Trophoblast cell (in vitro differentiated cells and primary cell): ENCODE measurements at places on chromosomes 5 and 9.
A peak's percentile ranks its signal among the peaks of the same experiment; 100 is the strongest.

DNA sequence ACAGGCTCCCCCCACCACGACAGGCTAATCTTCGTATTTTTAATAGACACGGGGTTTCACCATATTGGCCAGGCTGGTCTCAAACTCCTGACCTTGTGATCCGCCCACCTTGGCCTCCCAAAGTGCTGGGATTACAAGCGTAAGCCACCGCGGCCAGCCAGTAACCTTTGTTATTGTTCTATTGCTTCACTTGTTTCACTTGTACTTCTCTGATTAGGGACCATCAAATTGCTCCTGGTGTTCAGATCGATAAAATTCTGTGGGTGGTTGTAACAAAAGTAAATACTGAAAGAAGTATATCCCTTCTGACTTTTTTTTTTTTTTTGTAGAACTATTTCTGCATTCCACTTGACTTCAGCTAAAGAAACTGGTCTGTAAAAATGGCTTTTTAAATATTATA is 445.5 kb upstream of the CDH10 start:
- H3K4me1 ChIP-seq: no peaks in the 10 kb centered on the region
- H3K27ac ChIP-seq: no peak overlapping the region
- H3K27me3 ChIP-seq: no peaks in the 10 kb centered on the region
- H3K36me3 ChIP-seq: no peaks in the 10 kb centered on the region

DNA sequence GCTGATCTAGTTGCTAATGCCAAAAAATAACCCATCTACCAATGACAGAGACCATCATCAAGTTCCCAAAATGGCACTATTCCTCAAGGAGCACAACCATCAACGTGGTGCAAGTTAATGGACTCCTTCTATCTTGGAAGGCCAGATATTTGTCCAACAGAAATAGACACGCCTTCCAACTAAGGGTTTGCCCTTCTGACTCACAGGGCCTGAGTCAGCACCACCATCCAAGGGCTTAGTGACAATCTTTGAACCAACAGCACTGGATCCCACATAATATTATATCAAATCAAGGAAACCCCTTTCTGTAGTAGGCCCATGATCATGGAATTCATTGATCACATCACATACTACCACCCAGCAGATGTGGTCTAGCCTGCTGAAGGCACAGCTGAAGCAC is 84.3 kb downstream of the MED27 start:
- no peaks in the 10 kb centered on the region for H3K27me3 ChIP-seq
- H3K36me3 ChIP-seq: no peaks in the 10 kb centered on the region
- H3K4me3 ChIP-seq: no peak overlapping the region
- H3K27ac ChIP-seq: no peak overlapping the region
- no peak for DNase-seq
- H3K4me1 ChIP-seq: no peaks in the 10 kb centered on the region

GRCh38 chr5:126419102-126419501 is 4.1 kb upstream of the GRAMD2B start:
- DNase-seq: no peak

DNA sequence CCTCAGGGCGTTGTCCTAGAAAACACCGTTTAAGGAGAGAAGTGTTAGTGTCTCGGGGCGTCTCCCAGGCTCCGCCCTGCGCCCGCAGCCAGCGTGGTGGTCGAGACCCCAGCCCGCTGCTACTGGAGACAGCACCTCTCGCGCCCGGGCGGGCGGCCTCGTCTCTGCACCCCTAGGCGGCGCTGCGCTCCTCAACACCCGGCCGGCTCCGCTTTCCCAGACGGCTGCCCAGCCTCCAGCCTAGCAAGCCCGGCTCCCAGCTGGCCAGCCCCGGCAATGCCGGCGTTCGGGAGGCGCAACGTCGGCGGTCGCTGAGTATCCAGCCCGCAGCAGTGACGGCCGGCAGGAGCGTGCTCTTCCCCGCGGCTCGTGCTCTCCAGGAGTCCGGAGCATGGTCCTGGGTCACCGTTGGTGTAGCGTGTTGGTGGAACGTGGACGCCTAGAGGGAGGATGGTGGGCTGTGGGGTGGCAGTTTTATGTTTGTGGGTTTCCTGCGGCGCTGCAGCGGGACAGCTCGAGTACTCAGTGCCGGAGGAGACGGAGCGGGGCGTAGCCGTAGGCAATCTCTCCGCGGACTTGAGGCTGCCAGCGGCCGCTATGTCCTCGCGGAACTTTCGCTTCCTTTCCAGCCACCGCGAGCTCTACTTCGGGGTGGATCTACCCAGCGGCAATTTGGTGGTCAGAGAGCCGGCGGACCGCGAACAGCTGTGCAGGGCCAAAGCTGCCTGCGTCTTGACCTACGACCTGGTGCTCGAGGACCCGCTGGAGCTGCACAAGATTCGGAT is 536 bp downstream of the PCDHAC1 start:
- peaks cover 9% of the 10 kb centered on the region for H3K4me1 ChIP-seq
- no peaks in the 10 kb centered on the region for H3K36me3 ChIP-seq
- H3K4me3 ChIP-seq: peak overlapping the region; percentile 76
- no peak overlapping the region for H3K27ac ChIP-seq
- H3K27me3 ChIP-seq: no peaks in the 10 kb centered on the region
- DNase-seq: peak; percentile 5

DNA sequence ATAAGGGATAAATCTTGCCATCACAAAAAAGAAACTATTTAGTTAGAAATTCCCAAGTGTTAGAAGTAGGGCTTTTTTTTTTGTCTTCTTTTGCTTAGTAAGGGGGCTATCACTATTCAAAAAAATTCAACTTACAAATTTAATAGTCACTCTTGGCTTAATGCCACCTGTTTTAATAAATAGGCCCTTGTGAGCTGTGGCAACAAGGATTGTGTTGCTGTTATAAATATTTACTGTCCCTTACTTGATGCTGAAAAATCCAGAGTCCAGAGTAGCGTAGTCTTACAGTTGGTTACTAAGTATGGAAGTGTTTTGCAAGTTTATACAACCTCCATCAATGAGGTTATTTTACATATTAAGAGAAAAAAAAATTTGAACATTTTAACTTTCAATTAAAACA is 21.4 kb upstream of the CEP78 start:
- no peak overlapping the region for H3K27ac ChIP-seq
- DNase-seq: no peak
- no peak overlapping the region for H3K4me3 ChIP-seq
- H3K4me1 ChIP-seq: peaks cover 4% of the 10 kb centered on the region
- H3K36me3 ChIP-seq: no peaks in the 10 kb centered on the region
- no peaks in the 10 kb centered on the region for H3K27me3 ChIP-seq

DNA sequence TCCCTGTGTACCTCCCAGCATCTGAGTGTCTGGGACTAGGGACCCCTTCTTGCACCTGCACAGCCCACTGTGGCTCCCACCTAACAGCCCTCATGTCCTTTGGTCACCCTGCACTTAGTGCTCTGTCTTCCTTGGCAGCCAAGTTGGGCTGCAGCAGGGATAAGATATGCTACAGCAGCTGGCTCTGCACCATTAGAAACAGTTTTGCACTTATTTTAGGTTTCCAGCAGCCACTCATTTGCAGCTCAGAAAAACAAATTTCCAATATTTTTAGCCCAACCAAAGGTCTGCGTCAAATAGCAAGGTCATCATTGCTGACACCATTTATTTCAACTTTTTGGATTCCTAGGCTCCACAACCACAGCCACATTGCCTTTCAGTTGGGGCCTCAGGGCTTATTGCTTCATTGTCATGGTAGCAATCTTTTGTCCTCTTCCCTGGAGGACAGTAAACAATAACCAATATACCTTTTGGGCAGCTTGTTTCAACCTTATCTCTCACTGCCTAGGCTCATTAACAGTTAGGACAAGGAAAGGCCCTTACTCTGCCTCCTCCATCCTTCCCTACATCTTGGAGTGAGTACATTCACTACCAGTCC is 263.9 kb downstream of the COX7C start:
- H3K4me1 ChIP-seq: peaks cover 20% of the 10 kb centered on the region
- peak; percentile 88 for DNase-seq
- H3K4me3 ChIP-seq: no peak overlapping the region
- peak overlapping the region; percentile 9 for H3K27ac ChIP-seq
- H3K27me3 ChIP-seq: no peaks in the 10 kb centered on the region
- H3K36me3 ChIP-seq: no peaks in the 10 kb centered on the region

- no peak overlapping the region for H3K4me3 ChIP-seq
- no peak for DNase-seq
- H3K27me3 ChIP-seq: no peaks in the 10 kb centered on the region
- H3K27ac ChIP-seq: no peak overlapping the region
- H3K4me1 ChIP-seq: no peaks in the 10 kb centered on the region
These were observed 2223.1 kb upstream of the C9orf72 start for GRCh38 chr9:29796291-29796952.

DNA sequence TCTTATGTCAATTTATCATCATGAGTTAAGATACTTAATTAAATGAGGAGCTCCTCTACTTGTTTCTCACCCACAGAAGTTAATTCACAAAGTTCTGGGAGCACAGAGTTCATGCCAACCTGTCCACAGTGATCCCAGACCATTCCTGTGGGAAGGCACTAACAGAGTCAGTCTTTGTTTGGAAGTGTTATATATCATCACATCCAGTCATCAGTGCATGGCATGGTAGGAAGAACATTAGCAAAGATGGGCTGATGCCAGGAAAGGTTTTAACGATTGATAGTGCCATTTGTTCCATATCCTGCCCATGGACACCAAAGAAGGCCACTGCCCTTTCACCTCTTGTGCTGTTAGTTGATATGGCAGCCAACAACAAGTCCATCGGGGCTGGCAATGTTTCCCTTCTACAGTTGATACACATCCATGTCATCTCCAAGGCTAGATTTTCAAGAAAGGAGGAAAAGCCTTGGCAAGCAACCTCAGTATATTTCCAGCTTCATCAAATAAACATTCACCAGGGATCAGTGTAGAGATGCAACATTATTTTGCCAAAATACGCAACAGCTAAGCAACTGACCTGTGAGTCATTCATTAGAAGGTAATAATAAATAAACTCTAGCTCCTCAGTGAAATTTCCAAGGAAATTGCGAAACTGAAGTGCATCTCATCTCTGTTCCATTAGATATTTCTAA is 169.6 kb downstream of the RORB start:
- no peaks in the 10 kb centered on the region for H3K4me1 ChIP-seq
- no peak for DNase-seq
- H3K27me3 ChIP-seq: no peaks in the 10 kb centered on the region

DNA sequence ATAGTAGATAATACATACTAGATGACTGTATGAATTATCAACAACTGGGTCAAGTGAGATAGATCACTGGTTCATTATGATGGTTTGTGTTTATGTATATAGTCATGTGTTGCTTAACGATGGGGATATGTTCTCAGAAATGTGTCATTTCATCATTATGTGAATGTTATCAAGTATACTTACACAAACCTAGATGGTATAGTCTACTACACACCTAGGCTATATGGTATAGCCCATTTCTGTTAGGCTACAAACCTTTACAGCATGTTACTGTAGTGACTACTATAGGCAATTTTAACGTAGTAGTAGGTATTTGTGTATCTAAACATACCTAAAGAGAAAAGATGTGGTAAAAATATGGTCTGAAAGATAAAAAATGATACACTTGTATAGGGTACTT is 31.0 kb downstream of the TMEM38B start:
- no peaks in the 10 kb centered on the region for H3K27me3 ChIP-seq
- H3K27ac ChIP-seq: no peak overlapping the region
- no peak overlapping the region for H3K4me3 ChIP-seq
- no peak for DNase-seq
- H3K36me3 ChIP-seq: no peaks in the 10 kb centered on the region

GRCh38 chr5:175248416-175248905 is 195.5 kb downstream of the DRD1 start:
- H3K27ac ChIP-seq: no peak overlapping the region
- H3K4me1 ChIP-seq: no peaks in the 10 kb centered on the region
- no peak for DNase-seq
- H3K27me3 ChIP-seq: no peaks in the 10 kb centered on the region
- no peaks in the 10 kb centered on the region for H3K36me3 ChIP-seq
- H3K4me3 ChIP-seq: no peak overlapping the region

DNA sequence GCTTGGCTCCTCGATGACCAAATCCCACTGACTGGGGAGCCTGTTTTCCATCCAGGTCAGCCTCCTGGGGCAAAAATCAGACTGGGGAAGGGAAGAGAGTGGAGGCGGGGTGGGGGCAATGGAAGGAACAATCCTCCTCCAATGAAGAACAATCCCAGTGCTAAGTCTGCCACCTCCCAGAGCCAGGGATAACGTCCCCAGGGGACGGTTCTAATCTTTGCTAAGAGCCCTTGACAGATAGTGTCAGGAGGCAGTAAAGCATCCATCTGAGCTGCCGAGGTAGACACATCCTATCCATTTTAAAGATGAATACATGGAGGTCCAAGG is 298.5 kb upstream of the MSX2 start:
- DNase-seq: no peak
- no peaks in the 10 kb centered on the region for H3K36me3 ChIP-seq
- H3K4me3 ChIP-seq: no peak overlapping the region
- no peaks in the 10 kb centered on the region for H3K27me3 ChIP-seq
- H3K27ac ChIP-seq: peak overlapping the region; percentile 48

- H3K27me3 ChIP-seq: no peaks in the 10 kb centered on the region
- H3K4me3 ChIP-seq: no peak overlapping the region
- H3K27ac ChIP-seq: no peak overlapping the region
- no peak for DNase-seq
- peaks cover 1% of the 10 kb centered on the region for H3K36me3 ChIP-seq
- no peaks in the 10 kb centered on the region for H3K4me1 ChIP-seq
These were observed 172.5 kb downstream of the CRB2 start for GRCh38 chr9:123528501-123528900.

DNA sequence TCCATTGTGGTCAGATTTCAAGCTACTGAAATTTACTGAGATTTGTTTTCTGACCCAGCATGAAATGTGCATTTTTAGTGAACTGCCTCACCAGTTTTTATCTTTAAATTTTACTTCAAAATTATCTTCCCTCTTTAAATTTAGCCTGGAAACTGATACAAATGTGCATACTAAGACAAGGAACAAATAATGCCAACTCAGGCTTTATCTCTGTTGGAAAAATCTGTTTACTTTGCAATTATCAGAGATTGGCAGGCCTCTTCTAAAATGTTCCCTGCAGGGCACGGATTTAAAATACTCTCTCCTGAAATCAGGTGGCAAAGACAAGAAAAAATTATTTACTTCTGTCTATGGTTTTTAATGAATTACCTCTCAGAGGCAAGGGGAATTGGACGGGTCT is 151.0 kb upstream of the PTCH1 start:
- DNase-seq: no peak
- H3K4me1 ChIP-seq: no peaks in the 10 kb centered on the region
- no peaks in the 10 kb centered on the region for H3K36me3 ChIP-seq
- no peaks in the 10 kb centered on the region for H3K27me3 ChIP-seq
- H3K27ac ChIP-seq: no peak overlapping the region
- no peak overlapping the region for H3K4me3 ChIP-seq

GRCh38 chr9:91837981-91838731 is 111.9 kb downstream of the ROR2 start:
- H3K4me3 ChIP-seq: no peak overlapping the region
- H3K27me3 ChIP-seq: no peaks in the 10 kb centered on the region

DNA sequence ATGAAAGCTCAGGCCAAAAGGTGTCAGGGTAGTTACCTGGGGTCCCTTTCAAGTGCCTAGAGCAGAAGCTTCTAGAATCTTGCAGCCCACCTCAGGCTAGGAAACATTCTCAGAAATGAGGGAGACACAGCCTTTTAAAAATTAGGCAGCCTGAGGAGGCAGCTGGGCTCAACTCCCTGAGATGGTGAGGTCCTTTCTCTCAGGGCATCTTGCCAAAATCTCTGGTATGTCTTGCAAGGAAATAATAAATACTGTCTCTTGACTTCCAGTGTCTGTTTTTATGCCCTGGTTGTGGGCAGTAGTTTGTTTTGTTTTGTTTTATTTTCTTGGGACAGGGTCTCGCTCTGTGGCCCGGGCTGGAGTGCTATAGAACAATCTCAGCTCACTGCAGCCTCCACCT is 100.9 kb upstream of the APC start:
- no peaks in the 10 kb centered on the region for H3K27me3 ChIP-seq
- DNase-seq: no peak
- H3K4me3 ChIP-seq: no peak overlapping the region
- H3K4me1 ChIP-seq: peaks cover 12% of the 10 kb centered on the region
